ENCODE measurements at places on chromosomes 2 and 18.

GRCh38 chr18:22667156-22667555 is 249.4 kb upstream of the CTAGE1 start:
- no peak for DNase-seq

- no peak for DNase-seq
Observed at GRCh38 chr2:156704132-156704531, 268.0 kb downstream of the GPD2 start.

DNA sequence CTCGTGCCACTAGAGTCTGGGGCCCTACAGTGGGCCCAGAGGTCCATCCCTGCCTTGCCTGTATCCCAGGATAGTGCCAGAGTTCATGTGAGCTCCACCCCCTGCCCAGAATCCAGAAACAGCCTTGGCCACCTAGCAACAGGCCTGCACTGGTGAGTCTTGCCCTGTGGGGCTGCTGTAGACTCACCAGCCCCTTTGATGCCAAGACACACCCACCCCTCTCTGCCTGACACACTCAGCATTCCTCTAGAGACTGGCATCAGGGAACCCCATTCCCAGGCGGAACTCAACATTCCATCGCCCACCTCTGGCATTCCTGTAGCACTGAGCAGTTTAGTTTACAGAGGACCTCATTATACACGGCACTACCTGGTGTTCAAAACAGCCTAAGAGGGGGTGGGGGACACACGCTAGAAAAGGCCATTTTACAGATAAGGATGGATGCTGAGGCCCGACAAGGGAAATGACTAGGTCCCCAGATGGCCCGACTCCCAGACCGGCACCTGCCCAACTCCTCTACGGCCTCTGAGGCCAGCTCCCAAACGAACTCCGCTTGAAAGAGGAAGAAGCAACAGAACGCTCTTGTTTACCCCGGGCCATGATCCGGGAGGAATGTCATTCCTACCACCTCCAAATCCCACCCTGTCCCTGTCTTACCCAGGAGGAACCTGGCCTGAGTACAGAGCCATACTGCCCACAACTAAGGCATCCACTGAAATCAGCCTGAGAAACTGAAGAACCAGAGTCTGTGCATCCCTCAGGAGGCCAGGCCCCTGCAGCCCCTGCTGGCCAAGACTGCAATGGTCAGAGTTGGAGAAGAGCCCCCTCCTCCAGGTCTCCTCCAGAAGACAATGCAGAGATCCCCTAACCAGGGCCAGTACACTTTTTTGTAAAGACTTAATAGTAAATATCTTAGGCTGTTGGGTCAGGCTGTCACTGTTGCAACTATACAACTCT is 180.2 kb downstream of the TNS1 start:
- DNase-seq: no peak

DNA sequence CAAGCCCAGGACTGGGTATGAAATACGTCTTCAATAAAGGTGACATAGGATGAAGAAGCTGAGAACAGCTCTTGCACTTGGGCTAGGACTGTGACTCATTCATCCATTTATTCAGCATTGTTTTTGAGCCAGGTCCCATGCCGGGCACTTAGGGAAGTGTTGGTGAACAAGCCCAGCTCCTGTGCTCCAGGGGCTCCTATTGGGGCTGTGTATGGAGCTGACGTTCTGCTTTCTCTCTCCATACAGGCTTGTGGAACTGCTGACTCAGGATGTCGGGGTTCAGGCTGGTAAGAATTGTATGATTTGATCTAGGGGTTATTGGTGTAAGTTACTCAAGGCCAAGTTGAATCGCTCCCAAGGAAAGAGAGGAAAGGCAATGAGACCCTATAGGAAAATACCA is 24.0 kb downstream of the MYO7B start:
- DNase-seq: no peak

- no peak for DNase-seq
Observed at GRCh38 chr2:23554054-23554697, 169.2 kb downstream of the KLHL29 start.

DNA sequence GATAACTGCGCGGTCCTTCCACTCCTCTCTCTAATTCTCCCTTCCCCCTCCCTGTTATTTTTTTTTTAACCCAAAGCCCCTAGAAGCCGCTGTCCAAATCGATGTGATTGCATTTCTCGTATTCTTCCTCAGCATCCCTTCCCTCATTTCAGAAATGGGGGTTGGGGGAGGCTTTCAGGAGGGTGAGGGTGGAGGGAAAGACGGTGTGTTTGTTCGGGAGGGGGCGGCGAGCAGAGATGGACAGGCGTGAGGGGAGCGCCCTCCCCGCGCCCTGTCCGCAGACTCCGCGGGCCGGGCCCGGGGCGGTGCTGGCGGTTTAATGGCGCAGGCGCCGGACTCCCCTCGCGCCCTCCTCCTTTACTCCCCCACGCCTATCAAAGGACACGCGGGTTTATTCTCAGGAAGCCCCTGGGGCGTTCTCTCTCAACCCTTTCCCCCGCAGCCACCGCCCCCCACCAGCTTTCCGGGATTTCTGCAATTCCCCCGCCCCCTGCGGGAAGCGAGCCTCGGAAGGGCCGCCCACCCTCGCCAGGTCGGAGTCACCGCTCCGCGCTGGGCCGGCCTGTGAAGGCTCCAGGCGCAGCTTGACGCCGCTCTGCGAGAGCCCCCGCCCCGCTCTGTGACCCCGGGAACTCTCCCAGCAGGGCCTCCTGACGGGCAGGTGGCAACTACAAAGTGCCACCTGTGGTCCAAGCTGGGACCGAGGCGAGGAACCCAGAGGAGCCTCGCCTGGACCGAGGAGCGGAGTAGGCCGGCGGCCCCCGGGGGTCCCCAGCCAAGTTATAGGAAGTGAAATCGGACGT is 981 bp downstream of the ST8SIA3 start:
- no peak for DNase-seq

DNA sequence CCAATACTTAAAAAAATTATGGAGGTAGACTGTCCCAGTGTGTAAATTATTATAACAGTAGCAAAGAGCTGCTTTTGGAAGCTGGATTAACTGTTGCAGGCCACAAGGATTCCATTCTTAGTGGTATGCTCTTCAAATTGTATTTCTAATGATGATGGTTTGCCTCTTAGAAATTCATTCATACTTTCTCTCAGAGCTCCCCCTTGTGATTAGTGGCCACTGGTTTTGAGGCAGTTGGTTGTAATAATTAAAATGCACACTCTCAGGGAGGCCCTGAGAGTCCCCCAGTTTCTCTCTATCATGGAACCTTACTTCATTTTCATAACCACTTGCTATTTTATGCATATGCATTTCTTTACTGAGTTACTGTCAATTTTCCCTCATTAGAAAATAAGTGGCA is 122.5 kb downstream of the PLA2R1 start:
- DNase-seq: no peak

GRCh38 chr18:76564117-76564516 is 69.1 kb upstream of the ZNF516 start:
- no peak for DNase-seq

All from NCI-H1048 (cell line).